ENCODE measurements at places on chromosomes 12 and 14. TPM values are rescaled to one million over a fixed set of nuclear protein-coding genes. Genes with fewer than 3 reads are reported as not detected.

The KRT8 gene
- polyA plus RNA-seq: 23.5 TPM

The FOXM1 gene
- 34.0 TPM for polyA plus RNA-seq

The NID2 gene
- 22.5 TPM for polyA plus RNA-seq

The SLC38A4 gene
- 0.19 TPM for polyA plus RNA-seq

The PRR4 gene
- 2.6 TPM for polyA plus RNA-seq

The SDR9C7 gene
- polyA plus RNA-seq: not detected

The ENDOU gene
- polyA plus RNA-seq: not detected

All from endothelial cell of umbilical vein (primary cell).